GM06990 (cell line): ENCODE measurements at places on chromosomes 12 and 14.

- DNase-seq = no peak
Observed at GRCh38 chr14:92755495-92755894, 7.1 kb upstream of the LGMN start.

GRCh38 chr14:44712024-44712815 is 205.1 kb upstream of the FSCB start:
- no peak for DNase-seq

DNA sequence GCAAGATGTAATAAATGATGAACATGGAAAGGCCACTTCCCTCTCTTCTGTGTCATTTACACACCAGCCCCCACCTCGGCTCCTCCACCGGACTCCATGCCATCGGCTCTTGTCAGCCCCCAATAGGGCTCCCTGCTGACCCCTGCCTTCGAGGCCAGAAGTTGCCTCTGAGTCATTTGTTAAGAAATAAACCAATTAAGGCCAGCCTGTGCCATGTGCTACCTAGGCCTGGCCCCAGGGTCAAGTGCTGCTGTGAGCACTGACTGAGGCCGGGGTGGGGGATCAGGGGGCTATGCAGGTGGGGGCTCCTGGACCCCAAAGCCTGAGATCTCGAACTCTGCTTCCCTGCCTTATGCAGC is 53.2 kb downstream of the TESC start:
- no peak for DNase-seq

DNA sequence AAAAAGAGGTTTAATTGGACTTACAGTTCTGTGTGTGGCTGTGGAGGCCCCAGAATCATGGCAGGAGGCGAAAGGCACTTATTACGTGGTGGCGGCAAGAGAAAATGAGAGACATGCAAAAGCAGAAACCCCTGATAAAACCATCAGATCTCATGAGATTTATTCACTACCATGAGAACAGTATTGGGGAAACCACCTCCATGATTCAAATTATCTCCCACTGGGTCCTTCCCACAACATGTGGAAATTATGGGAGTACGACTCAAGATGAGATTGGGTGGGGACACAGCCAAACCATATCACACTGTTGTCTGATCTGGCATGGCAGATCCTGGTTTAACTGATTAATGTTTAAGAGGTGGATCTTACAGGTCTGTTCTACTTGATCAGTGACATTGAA is 5.6 kb downstream of the DDX47 start:
- no peak for DNase-seq

DNA sequence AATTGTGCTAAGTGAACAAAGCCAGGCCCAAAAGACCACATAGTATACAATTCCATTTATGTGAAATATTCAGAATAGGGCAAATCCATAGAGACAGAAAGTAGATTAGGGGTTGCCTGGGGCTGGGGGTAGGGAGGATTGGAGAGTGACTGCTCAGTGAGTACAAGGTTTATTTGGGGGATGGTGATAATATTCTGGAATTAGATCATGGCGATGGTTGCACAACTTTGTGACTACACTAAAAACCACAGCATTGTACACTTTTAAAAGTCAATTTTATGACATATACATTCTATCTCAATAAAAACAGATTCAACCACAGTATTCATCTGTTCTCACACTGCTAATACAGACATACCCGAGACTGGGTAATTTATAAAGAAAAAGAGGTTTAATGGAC is 68.7 kb upstream of the MAP1LC3B2 start:
- no peak for DNase-seq
